Activated CD4-positive, alpha-beta memory T cell treated with anti-CD3 and anti-CD28 coated beads for 36 hours (primary cell): ENCODE measurements at places on chromosomes 12 and 14. TPM values are rescaled to one million over a fixed set of nuclear protein-coding genes. Genes with fewer than 3 reads are reported as not detected.
A peak's percentile ranks its signal among the peaks of the same experiment; 100 is the strongest.

The STAT6 gene
- total RNA-seq = 209 TPM

The RD3L gene
- not detected for total RNA-seq

The BRAP gene
- 18.0 TPM for total RNA-seq

- peaks cover 8% of the 10 kb centered on the region for H3K36me3 ChIP-seq
- peaks cover 85% of the 10 kb centered on the region for H3K4me1 ChIP-seq
- H3K4me3 ChIP-seq = no peak overlapping the region
- H3K27me3 ChIP-seq = no peaks in the 10 kb centered on the region
- no peak for DNase-seq
These were observed 32.4 kb downstream of the CCDC88C start for GRCh38 chr14:91385224-91385623.

GRCh38 chr12:51362307-51362706, 15.8 kb upstream of the CELA1 start:
- DNase-seq = no peak
- H3K4me1 ChIP-seq = peaks cover 10% of the 10 kb centered on the region
- H3K27me3 ChIP-seq = no peaks in the 10 kb centered on the region
- no peak overlapping the region for H3K4me3 ChIP-seq

DNA sequence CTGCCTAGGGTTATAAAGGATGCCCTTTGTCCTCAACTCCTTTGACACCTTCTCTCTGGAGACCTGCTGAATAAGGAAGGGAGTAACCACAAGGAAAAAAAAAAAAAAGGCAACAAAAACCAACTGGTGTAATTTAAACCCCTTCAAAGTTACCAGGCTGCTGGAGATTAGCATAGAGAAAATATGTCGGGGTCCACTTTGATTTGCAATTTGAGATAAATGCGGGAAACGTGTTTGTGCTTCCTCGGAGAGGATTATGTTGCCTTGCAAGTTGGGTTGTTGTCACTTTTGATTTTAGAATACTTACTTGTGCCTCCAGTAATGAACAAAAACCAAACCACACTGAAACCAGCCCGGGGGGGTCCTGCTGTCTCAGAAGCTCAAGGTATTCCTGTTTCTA, 200.2 kb upstream of the MYL2 start:
- H3K4me3 ChIP-seq = no peak overlapping the region
- no peak for DNase-seq
- no peaks in the 10 kb centered on the region for H3K4me1 ChIP-seq
- no peaks in the 10 kb centered on the region for H3K36me3 ChIP-seq
- H3K27me3 ChIP-seq = peaks cover 1% of the 10 kb centered on the region

- H3K4me1 ChIP-seq = no peaks in the 10 kb centered on the region
- no peak overlapping the region for H3K4me3 ChIP-seq
- no peaks in the 10 kb centered on the region for H3K36me3 ChIP-seq
These were observed 257.4 kb upstream of the NOVA1 start for GRCh38 chr14:26855077-26855753.

- no peak for DNase-seq
- H3K4me1 ChIP-seq = peaks cover 28% of the 10 kb centered on the region
- H3K4me3 ChIP-seq = no peak overlapping the region
- H3K36me3 ChIP-seq = no peaks in the 10 kb centered on the region
- no peak overlapping the region for H3K27ac ChIP-seq
These were observed 426.7 kb downstream of the RAD51B start for GRCh38 chr14:68246074-68246785.

GRCh38 chr12:5910790-5911548, 34.1 kb downstream of the ANO2 start:
- no peak overlapping the region for H3K27ac ChIP-seq
- H3K4me3 ChIP-seq = no peak overlapping the region
- peaks cover 4% of the 10 kb centered on the region for H3K27me3 ChIP-seq
- H3K4me1 ChIP-seq = no peaks in the 10 kb centered on the region
- no peaks in the 10 kb centered on the region for H3K36me3 ChIP-seq

GRCh38 chr12:96131230-96131788, 62.9 kb upstream of the ELK3 start:
- no peak overlapping the region for H3K4me3 ChIP-seq
- DNase-seq = no peak
- no peaks in the 10 kb centered on the region for H3K36me3 ChIP-seq

DNA sequence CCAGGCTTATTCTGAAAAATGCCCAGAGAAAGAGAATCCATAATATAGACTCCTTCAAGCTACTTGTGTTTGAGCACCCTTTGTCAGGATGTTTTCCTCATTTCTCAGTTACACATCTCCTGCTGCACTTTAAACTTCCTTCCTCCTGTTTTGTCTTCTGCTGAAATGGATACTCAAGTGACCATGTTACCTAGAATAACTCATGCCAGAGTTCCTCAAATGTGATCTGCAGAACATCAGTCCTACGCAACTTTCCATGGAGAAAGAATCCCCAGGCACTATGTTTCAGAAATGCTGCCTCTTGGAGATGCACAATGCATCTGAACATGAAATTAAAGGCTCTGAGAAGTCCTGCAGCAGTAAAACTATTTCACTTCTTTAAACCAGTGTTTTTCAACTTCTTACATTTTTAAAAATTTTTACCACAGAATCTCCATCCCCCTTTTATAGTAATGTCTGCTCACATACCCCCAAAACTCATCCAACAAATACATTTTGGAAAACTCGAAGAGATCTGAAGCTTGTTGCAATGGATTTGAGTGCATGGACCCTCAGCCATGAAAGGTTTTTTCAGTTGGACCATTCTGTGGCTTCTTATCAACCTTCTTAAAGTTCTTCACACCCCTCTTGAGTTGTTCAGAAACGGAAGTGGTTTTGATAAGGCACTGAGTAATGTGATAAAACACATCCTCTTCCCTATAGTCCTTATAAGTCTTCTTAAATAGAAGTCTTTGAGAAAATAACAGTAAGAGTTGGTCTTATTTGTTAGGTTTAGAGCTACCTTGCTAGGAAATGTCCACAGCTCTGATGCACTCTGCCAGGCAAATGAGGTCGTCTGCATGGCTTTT, 84.5 kb upstream of the KCNA1 start:
- no peaks in the 10 kb centered on the region for H3K27me3 ChIP-seq
- no peak overlapping the region for H3K27ac ChIP-seq
- peaks cover 55% of the 10 kb centered on the region for H3K4me1 ChIP-seq
- H3K4me3 ChIP-seq = no peak overlapping the region
- H3K36me3 ChIP-seq = no peaks in the 10 kb centered on the region
- no peak for DNase-seq

DNA sequence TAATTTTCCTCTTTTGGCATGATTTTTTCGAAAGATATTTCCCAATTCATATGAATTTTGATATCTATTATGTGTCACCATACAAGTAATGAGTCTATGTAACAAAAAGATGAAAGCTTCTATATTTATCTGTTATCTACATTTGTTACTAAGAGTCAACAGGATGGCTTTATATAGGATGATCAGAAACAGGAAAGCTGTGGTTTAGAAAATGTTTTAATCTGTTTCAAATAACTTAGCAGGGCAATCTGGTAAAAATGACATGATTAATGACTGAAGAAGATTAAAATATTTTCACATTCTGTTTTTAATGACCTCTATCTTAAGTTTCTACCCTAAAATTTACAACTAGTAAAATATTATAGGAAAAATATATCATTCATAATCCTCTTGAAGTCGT, 105.8 kb downstream of the MSRB3 start:
- no peaks in the 10 kb centered on the region for H3K4me1 ChIP-seq
- no peaks in the 10 kb centered on the region for H3K36me3 ChIP-seq
- DNase-seq = no peak
- H3K27me3 ChIP-seq = no peaks in the 10 kb centered on the region
- no peak overlapping the region for H3K4me3 ChIP-seq

DNA sequence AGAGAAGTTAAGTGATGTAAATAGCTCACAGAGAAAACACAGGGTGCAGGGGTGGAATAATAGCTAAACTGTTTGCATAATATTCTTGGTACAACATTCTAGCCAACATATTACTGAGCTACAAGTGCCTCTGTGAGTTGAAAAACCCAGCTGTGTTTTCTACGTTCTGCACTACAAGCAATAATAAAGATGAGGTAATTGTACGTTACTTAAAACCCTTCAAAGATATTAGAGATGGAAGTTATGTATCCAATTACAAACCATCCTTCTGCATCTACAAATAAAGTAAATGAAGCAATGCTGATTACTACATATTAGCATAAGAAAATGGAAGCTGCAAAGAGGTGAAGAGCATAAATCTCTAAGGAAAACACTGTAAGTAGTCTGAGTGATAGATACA, 271.4 kb downstream of the SSPN start:
- DNase-seq = no peak
- H3K36me3 ChIP-seq = peaks cover 2% of the 10 kb centered on the region
- peaks cover 7% of the 10 kb centered on the region for H3K4me1 ChIP-seq
- H3K4me3 ChIP-seq = no peak overlapping the region
- no peaks in the 10 kb centered on the region for H3K27me3 ChIP-seq

- no peak for DNase-seq
- no peaks in the 10 kb centered on the region for H3K27me3 ChIP-seq
- no peak overlapping the region for H3K4me3 ChIP-seq
- H3K36me3 ChIP-seq = no peaks in the 10 kb centered on the region
- no peak overlapping the region for H3K27ac ChIP-seq
These were observed 9.7 kb downstream of the AQP6 start for GRCh38 chr12:49982246-49983087.

GRCh38 chr14:90903101-90903500, 86.9 kb upstream of the TTC7B start:
- peak; percentile 63 for DNase-seq
- H3K4me3 ChIP-seq = no peak overlapping the region
- no peaks in the 10 kb centered on the region for H3K27me3 ChIP-seq
- H3K4me1 ChIP-seq = peaks cover 26% of the 10 kb centered on the region

GRCh38 chr14:55077170-55078151, 26.0 kb downstream of the MAPK1IP1L start:
- peak; percentile 56 for DNase-seq
- H3K27ac ChIP-seq = no peak overlapping the region
- H3K27me3 ChIP-seq = no peaks in the 10 kb centered on the region
- peaks cover 27% of the 10 kb centered on the region for H3K4me1 ChIP-seq

- peaks cover 64% of the 10 kb centered on the region for H3K27me3 ChIP-seq
- peaks cover 2% of the 10 kb centered on the region for H3K36me3 ChIP-seq
- peaks cover 23% of the 10 kb centered on the region for H3K4me1 ChIP-seq
- H3K27ac ChIP-seq = no peak overlapping the region
These were observed 888 bp downstream of the C1QL4 start for GRCh38 chr12:49335955-49336644.

GRCh38 chr14:56808110-56808382, 2.2 kb downstream of the OTX2 start:
- H3K27ac ChIP-seq = no peak overlapping the region
- DNase-seq = no peak
- H3K4me1 ChIP-seq = peaks cover 21% of the 10 kb centered on the region
- no peak overlapping the region for H3K4me3 ChIP-seq
- peaks cover 22% of the 10 kb centered on the region for H3K36me3 ChIP-seq

DNA sequence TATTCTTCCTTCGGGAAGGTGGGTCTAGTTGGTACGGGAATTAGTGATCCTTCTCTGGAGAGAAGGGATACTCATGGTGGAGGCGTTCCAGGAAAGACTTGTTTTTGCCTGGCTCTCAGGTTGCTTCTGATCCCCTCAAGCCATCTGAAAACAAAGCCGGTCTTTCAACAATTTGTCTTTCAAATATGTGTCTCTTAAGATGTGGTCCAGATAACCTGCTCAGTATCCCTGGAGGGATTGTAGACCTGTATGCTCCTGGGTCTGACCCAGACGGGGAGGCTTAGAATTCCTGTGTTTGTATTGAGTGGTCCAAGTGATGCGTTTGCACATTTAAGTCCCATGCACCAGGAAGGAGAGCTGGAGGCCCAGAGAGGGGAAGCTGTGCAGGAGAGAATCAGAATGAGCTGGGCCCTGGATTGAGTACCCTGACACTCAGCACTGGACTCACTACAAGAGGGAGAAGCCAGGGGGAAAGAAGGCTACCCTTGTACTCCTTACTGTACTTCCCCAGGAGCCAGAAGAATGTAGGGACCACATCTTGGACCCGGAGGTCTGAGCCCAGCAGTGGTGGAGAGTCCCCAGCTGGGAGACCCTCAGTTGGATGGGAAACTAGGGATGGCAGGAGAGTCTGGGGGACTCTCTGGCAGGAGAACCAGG, 40.4 kb downstream of the ERH start:
- H3K27ac ChIP-seq = no peak overlapping the region
- no peak for DNase-seq
- peaks cover 1% of the 10 kb centered on the region for H3K27me3 ChIP-seq
